ENCODE measurements at places on chromosomes 12 and 14.
A peak's percentile ranks its signal among the peaks of the same experiment; 100 is the strongest.

DNA sequence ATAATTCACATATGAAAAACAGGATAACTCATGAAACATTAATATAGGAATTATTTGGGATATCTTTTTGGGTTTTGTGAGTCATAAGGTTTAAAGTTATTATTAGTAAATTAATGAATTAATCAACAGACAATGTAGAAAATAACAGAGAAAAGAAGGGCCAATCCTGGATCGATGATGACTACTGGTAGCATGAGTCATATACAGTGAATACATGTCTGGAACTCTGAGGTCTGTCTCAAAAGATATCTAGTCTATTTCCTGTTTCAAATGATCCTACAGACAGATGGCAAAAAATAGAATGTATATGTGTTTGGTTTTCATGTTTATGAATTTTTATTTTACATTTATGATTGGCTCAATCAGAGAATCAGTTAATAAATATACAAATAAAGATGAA, 86.4 kb upstream of the RTL1 start:
- no peak for DNase-seq

DNA sequence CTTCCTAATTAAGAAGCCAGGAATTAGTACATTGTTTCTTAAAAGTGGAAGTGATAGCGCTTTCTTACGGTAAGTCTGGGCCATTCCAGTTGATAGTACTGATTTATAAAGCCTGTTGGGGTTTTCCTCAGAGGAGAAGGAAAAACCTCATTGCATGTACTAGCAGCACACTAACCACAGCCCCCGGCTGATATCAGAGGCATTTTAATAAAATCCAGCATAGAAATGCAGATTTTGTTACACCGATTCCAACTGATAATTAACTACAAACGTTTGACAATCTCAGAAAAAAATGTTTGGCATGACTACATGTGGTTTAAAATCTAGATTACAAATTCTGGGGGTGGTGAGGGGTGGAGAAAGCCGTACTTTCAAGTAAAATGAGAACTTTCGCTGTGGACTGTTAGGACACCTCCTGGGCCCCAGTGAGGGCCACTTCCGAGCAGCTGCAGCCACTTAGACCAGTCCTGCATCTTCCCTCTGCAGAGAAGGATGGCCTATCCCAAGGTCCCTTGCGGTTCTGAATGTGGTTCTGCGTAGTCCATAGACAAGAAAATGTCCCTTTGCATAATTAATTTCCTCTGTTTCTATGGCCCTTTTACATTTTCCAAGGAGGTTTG, 374.4 kb downstream of the NUAK1 start:
- no peak for DNase-seq

- DNase-seq = peak; percentile 53
These were observed 2.0 kb downstream of the PTHLH start for GRCh38 chr12:27970401-27971120.

- peak; percentile 33 for DNase-seq
These were observed 167.6 kb downstream of the SLC41A2 start for GRCh38 chr12:104790296-104791125.

- DNase-seq = no peak
These were observed 35.9 kb downstream of the DAAM1 start for GRCh38 chr14:59224341-59224740.

DNA sequence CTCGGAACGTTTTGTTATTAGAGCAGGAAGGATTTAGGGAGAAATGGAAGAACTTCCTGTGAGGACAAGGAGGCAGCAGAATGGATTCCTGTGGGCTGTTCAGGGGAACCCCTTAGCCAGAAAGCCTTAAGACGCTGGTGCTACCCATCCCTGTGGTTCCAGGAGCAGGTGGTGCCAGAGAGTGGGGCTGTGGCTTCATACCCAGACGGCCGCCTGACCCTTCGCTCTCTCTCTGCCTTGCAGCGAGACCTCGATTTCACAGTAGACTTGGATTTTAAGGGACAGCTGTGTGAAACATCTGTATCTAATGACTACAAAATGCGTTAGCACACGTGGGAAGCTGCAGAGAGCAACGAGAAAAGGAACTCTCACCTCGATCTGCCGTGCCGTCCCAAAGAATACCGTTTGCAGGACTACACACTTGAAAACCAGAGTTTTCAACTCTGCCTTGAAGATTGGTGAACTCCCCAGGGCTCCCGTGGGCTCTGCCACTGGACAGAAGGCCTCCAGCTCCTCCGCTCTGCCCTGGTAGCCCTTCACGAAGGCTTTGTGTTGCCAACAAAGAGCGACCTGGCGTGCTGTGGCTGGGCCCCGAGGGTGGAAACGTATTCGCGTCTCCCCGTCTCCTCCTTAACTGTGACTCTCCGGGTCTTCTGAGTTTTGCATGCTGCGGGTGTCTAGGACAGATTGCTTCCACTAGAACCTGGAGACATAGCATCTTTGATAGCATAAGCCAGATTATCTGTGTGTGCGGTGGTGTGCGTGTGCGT, 102.0 kb downstream of the PRMT8 start:
- DNase-seq = no peak

GRCh38 chr12:39344926-39345325, 98.0 kb downstream of the KIF21A start:
- DNase-seq = no peak

GRCh38 chr14:72780751-72781150, 113.2 kb downstream of the DPF3 start:
- DNase-seq = no peak

GRCh38 chr12:18158774-18159557, 69.0 kb upstream of the RERGL start:
- no peak for DNase-seq

DNA sequence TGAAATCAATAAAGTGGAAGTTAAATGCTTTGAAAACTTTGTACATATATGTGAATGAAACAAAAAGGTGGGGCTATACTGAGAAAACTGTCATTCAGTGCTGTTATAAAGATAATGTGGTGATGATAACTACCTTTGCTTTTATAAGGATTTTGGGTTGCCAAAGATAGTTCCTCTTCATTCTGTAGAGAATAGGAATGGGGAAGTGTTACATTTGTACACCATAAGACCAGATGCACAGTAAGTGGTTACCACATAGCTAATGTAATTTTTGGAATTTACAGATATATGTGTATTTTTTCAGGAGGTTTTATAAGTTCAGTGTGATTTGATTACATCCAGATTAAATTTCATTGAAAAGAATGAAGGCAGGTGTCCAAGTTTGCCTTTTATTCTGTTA, 18.1 kb downstream of the RAB21 start:
- DNase-seq = no peak

DNA sequence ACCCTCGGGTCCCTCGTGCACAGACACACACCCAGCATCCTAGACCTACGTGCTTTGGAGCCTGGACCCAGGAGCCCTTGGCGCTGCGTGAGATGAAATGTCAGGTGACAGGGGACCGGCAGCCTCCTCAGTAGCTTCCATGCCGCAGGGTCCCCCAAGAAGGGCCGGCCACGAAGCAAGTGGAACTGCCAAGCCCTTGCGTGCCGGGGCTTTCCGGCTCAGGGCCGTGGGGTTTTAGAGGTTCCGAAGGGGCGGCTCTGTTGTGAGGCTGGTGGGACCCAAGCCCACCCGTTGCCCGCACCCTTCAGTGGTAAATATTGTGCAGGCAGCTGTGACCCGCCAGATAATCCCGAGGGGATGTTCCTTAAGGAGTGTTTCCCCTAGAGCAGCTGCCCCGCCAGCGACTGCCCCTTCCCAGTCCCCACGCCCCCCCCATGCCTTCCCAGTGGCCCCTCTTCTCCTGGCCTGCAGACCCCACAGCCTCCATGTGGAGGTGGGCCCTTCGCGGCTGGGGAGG, 133.7 kb downstream of the ADGRD1 start:
- DNase-seq = no peak

GRCh38 chr14:35861204-35861868, 35.2 kb downstream of the BRMS1L start:
- DNase-seq = no peak

GRCh38 chr12:25719505-25719904, 166.4 kb upstream of the LMNTD1 start:
- no peak for DNase-seq

DNA sequence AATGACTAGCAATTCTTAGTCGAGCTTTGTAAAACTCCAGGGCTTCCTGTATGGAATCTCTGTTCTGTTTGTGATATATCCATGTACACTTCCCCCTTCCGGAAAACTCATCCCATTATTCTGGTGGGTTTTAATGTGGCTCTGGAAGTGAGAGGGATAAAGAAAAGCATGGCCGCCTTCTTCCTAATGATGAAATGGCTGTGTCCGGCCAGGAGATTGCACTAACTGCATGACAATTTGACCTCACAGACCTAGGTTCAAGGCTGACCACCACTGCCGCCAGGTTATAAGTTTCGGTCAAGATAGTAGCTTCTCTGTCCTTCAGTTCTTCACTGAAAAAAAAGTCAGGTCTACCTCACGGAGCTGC, 41.0 kb upstream of the NPAS3 start:
- DNase-seq = no peak

DNA sequence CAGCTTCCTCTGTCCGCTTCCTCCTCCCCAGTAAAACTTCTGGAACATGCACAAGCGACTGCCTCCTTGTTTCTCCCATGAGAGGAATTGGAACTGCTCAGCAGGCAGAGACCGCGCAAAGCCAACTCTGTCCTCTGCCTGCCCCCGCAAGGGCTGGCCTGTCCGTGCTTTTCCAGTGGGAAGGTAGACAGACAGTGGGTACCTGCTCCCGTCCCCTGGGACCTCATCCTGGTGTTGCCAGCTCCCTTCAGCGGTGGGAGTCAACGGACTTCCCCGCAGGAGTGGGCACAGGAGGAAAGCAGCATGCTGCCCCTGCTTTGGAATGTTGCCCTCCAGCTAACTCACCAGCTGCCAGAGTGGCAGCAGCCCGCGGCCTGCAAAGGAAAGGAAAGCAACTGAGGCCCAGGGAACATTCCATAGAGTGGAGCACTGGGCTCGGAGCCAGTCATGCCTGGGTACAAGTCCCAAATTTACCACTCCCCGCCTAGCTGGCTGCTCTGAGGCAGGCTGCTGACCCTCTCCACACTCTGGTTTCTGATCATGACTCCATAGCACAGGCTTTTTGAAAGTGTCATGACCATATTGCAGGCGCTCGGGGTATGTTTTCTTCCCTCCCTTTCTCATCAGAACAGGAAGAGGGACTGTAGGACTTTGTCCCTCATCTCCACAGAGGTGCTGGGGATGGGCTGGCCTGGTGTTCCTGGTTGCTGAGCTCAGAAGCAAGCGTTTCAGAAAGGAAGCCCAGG, 89.2 kb upstream of the CLMN start:
- no peak for DNase-seq

DNA sequence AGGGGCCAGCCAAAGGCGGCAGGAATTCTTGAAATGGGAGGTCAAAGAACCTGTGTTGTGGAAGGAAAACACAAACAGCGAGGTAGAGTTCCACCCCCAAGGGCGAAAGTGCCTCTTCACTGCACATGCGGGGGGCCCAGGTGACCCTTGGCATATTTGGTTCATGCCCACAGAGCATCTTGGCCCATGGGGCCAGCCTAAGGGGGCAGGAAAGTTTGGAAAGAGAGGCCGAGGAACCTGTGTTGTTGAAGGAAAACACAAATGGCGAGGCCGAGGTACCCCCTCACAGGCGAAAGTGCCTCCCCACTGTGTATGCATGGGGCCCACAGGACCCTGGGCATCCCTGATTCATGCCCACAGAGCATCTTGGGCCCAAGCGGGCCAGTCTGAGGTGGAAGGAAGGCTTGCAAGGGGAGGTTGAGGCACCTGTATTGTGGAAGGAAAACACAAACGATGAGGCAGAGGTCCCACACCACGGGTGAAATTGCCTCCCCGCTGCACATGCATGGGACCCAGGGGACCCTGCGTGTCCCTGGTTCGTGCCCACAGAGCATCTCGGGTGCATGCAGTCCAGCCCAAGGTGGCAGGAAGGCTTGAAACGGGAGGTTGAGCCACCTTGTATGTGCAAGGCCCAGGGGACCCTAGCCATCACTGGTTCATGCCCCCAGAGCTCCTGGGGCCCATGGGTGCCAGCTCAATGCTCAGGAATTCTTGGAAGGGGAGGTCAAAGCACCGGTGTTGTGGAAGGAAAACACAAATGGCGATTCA, 384.1 kb downstream of the ALG10 start:
- no peak for DNase-seq

DNA sequence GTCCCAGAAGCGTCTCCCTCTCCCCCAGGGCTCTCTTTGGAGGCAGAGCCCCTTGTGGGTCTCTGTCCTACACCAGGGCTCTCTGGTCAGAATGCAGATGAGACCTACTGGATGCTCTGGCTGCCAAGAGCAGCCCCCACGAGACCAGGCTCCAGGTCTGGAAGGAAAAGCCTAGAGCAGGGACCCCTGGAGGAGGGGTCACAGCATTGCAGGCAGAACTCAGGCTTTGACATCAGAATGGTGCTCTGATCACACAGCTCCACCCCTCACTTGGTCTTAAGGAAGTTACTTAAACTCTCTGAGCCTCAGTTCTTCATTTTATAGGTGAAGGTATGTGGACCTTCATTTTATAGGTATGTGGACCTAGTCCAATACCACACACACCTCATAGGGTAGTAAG, 83.1 kb downstream of the ARL6IP4 start:
- DNase-seq = no peak

GRCh38 chr12:47362126-47362705, 282.5 kb upstream of the AMIGO2 start:
- DNase-seq = no peak

- DNase-seq = no peak
These were observed 22.1 kb upstream of the EIF4B start for GRCh38 chr12:52984136-52984535.

DNA sequence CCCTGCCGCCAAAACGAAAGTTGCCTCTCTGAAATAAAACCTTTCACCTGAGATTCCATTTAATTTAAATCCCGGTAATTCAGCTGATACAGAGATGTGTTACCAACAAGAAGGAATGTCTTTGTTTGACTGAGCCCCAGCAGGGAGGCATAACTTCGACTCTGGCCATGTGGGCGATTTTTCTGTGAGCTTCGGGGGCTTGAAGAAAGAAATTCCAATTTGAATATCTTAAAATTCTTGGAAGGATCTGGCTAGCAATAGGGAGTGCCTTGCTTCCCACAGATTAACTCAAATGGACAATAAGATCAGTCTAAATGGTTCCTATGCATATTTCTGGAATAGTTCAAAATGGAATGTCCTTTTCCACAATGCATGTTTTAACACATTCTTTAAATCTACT, 252.5 kb upstream of the TMPO start:
- no peak for DNase-seq

GRCh38 chr12:58801986-58802385, 118.3 kb downstream of the LRIG3 start:
- no peak for DNase-seq

GRCh38 chr12:18432206-18432605, 170.9 kb downstream of the PIK3C2G start:
- DNase-seq = no peak

DNA sequence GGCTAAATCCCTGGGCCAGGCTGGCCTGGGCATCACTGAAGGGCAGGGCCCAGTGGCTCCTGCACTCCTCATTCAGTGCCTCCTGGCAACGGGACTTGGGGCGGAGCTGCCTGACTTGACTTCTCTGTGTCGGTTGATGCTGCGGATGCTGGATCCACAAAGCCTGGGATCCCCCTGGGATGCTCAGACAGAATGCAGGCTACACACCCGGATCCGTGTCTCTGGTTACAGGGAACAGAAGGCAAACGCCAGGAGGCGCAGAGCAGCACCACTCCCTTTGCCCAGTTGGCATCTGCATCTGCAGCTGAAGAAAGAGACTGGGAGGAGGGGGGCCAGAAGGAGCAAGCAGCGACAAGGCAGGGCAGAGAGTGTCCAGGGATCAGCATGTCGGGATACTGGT, 154.5 kb upstream of the FKBP4 start:
- no peak for DNase-seq

- no peak for DNase-seq
These were observed 82.0 kb upstream of the SFSWAP start for GRCh38 chr12:131628766-131629448.

All from HuH-7.5 (cell line).